ENCODE measurements at places on chromosomes 3 and 15. TPM values are rescaled to one million over a fixed set of nuclear protein-coding genes. Genes with fewer than 3 reads are reported as not detected.

GLT8D1 gene
- total RNA-seq, result 70.2 TPM

GNAI2 gene
- 254 TPM for total RNA-seq

DNA sequence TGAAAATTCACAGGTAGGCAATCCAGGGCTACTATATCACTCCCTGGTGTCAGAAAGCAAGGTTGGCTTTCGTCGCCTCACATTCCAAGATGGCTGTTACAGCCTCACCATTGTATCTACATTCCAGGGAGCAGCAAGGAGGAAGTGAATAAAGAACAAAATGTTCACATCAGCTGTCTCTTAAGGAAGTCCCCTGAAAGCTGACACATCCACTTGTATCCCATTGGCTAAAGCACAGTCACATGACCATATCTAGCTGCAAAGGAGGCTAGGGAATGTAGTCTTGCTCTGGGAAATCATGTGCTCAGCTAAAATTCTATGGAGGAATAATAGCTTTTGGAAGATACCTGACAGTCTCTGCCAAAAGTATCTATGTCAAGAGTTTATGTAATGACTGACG lies 12.8 kb upstream of the GATA2 start:
- H3K27ac ChIP-seq, result no peak overlapping the region
- H3K4me1 ChIP-seq, result peaks cover 10% of the 10 kb centered on the region
- H3K4me3 ChIP-seq, result no peak overlapping the region
- H3K27me3 ChIP-seq, result no peaks in the 10 kb centered on the region

DNA sequence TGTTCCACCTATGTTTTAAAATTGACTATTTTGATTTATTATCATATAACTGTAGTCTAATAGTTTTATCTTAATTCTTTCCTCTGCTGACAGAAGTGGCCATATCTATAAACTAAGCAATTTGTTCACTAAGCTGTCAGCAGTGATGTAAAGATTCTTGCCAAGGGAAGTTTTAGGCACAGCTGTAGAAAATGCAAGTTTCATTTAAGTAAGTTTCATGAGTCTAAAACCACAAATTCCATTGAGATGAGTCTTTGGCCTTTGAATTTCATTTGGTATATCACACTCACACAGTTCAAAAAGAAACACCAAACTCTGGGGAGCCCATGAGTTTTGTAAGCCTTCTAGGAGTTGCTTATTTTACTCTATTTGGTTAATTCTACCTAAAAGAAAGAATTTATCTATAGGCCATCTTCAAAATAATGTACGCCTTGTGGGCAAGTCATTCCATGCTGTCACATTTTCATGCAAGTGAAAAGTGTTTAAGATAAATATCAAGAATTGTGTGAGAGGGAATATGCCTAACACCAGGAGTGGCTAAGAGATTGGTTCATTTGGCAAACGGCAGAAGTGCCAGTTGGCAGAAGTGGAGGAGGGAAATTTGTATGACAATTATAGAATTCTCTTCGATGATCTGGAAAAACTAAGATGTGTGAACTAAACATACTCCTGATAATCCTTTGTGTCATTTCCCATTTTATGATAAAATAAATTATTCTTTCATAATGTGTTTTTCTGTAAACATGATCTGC lies 292.9 kb downstream of the ZIC4 start:
- DNase-seq, result peak; percentile 59
- no peaks in the 10 kb centered on the region for H3K27me3 ChIP-seq
- no peak overlapping the region for H3K27ac ChIP-seq
- peaks cover 4% of the 10 kb centered on the region for H3K4me1 ChIP-seq
- H3K36me3 ChIP-seq, result no peaks in the 10 kb centered on the region

DNA sequence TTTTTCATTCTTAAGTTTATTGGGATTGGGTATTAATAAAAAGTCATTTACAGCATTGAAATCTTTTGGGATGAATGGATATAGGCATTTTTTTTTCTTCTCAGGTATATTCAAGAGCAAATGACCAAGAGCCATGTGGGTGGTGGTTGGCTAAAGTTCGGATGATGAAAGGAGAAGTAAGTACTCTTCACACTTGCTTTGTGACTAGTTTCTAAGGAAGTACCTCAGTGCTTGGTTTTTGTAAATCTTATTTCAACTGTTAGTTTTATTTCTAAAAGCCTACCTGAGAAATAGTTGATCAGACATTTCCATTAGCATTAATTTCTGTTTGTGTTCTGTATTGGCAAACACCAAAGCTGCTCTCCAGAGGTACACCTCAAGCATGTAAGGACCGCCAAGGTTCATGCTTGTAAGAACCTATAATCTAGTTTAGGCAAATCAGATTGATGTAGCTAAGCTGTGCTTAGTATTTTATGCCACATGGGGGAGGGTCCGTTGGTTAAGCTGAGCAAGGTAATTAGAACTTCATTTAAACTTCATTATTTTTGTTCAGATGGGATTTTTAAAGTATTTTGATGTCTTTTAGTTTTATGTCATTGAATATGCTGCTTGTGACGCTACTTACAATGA lies 35.4 kb downstream of the FXR1 start:
- H3K27me3 ChIP-seq, result no peaks in the 10 kb centered on the region
- no peaks in the 10 kb centered on the region for H3K4me1 ChIP-seq
- no peak overlapping the region for H3K27ac ChIP-seq
- peaks cover 53% of the 10 kb centered on the region for H3K36me3 ChIP-seq

DNA sequence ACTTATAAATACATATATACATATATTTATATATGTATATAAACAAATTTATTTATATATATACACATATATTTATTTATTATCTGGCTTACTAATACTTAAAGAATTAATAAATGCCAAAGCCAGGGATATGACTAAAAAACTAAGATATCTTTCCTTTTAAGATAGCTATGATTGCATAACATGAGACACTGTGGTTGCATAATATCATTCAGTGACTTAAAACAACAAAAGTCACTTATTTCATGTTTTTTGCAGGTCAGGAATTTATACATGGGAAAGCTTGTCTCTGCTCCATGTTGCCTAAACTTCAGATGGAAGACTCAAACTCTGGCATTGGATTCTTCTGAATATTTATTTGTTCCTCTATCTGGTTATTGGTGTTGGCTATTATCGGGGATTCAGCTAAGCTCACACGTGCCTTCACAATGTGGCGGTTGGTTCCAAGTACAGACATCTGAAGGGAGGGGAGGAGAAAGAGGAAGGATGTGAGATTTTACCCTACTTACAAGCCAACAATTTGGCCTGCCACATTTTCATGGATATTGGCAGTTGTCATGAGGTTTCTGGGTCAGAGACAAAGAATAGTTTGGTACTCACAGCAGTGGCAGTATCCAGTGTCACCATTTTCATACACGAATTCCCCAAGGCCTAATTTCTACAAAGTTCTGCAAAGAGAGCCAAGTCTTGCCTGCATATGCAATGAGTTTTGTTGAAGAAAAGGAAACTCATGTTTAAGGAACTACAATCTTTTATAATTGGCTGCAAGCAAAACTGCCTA lies 381.6 kb downstream of the EPHA3 start:
- no peak for DNase-seq
- no peak overlapping the region for H3K4me3 ChIP-seq
- H3K36me3 ChIP-seq, result no peaks in the 10 kb centered on the region
- H3K27ac ChIP-seq, result no peak overlapping the region
- H3K27me3 ChIP-seq, result peaks cover 9% of the 10 kb centered on the region

DNA sequence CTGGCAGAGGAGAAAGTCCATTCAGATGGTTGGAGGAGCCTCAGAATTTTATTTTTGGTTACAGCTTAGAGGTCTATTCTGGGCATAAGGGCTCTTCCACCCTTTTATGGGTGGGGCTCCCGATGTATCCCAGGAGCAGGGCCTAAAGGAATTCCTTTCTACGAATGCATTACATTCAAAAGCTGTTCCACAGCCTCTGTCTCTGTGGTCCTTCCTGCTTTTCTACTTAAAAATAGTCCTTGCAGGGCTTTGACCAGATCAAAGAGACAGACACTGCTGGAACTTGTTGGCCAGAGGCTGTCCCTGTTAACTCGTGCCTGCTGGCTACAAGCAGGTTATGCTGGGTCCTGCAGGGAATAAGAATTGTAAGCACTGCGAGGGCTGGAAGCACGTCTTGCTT lies 14.4 kb upstream of the NOX5 start:
- H3K4me3 ChIP-seq, result no peak overlapping the region
- H3K36me3 ChIP-seq, result no peaks in the 10 kb centered on the region
- H3K27ac ChIP-seq, result no peak overlapping the region
- H3K4me1 ChIP-seq, result 0 out of 2 replicates have a peak, but pooled peaks cover under 1% of the 10 kb centered on the region
- DNase-seq, result no peak
- H3K27me3 ChIP-seq, result no peaks in the 10 kb centered on the region
